ENCODE measurements at places on chromosomes 2 and 18.

DNA sequence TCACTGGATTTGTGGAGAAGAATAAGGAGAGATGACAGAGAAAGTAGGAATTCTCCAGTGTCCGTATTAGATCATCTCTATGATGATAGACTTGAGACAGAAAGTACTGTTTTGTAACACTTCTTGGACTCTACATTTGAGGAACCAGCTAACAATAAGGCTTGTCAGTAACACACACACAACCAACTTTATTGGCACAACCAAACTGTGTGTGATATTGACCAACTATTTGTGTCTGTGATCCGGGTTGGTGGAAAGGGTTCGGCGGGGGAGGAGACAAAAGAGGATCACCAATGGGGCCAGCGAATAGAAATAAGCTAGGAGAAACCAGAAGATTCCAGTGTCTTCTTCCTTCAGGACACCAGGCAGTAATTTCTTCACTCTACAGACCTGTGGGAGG is 79.8 kb downstream of the MARCHF4 start:
- no peak for DNase-seq

DNA sequence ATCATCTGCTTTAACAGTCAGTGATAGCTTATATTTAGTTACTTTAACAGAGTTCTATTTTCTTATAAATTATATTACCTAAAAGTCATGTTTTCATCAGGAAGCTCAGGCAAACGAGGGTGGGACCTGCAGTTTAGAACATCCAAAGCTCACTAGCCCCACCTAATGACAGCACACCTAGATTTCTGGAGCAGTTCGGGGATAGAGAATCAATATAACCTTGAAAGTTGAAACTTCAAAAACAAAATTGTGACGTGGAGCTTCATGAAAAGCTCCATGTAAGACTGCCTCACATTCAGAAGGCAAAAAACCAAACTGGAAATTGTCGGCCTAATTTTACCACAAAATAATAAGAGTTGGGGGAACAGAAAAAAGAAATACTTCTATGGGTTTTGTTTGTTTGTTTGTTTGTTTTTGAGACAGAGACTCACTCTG is 185.9 kb upstream of the CCDC150 start:
- no peak for DNase-seq

DNA sequence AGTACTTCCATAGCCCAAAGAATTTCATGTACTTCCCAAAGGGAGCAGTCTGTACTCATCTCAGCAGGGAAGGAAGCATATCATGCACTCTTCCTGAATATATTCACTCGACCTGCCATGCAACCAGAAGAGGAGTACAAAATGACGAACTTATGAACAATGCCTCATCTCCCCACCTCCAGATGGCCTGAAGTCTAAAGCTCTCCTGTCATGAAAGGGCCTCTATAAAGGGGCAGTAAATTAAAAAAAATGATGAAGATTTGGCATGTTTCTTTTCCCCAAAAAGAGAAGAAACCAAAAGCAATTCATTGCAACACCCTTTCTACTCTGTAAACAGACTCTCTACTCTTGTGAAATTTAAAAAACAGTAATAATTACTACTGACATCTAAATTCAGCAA is 1601.1 kb downstream of the LRP1B start:
- no peak for DNase-seq

- no peak for DNase-seq
Measured at GRCh38 chr2:238446371-238446770, 19.6 kb downstream of the ASB1 start.

- no peak for DNase-seq
Measured at GRCh38 chr18:22057908-22058527, 111.4 kb upstream of the GATA6 start.

GRCh38 chr2:26457695-26458364 is 20.1 kb downstream of the OTOF start:
- DNase-seq: no peak

- DNase-seq: no peak
Measured at GRCh38 chr2:27284996-27285395, 2.8 kb downstream of the TRIM54 start.

DNA sequence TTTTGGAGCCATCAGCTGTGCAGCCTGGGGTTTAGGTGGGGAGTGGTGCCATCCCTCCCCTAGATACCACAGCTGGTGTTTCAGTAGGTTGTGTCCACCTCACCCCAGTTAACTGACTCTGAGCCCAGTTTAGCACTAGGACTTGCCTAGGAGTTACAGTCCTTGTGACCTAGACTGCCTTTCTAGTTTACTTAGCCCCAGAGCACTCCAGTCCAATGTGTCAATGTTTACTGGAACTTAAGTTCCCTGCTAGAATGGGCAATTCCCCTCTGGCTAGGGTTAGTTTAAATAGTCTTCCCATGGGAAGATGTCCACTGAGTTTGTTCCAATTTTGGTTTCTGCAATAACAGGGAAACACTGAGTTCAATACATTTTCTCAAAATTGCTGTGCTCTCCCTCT is 909.2 kb downstream of the CCDC85A start:
- DNase-seq: no peak

DNA sequence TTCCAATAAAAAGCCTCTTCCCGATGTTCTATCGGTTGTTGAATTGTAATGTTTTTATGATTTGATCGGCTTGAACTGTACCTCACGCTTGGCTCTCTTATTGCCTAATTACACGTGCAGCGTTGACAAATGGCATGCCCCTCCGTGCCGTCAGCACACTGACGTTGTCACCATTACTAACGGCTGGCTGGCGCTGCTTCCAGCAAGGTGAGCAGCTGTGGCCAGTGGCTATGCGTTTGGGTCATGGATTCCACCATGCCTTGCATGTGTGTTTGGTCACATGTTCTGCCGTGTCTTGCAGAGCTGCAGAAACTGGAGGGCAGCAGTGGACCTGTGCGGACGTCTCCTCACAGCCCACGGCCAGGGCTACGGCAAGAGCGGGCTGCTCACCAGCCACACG is 42.1 kb downstream of the TRAPPC12 start:
- DNase-seq: no peak

DNA sequence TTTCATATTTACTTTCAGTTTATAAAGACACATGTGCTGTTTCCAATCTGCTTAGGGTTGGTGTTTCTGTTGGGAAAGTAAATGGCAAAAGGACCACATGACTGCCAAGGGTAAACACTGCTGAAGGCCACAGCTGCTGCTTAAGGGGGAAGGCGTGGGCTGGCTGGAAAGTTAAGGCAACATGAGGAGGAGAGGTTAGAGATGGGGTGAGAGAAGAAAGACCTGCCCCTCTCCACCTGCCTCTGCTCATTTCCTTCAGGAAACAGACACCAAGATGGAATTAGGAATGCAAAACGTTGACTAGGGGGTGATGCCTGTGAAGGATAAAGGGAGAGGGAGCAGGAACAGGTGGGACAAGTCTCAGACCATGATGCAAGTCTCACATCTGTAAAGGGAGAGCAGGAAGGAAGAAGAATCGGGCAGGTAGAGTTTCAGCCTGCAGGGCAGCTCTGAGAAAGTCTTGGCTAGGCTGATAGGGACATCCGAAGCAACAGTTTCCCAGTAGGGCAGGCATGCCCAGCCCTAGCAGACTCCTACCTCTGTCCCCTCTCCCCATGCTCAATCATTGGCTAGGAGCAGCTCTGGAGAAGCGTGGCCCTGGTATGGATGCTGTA is 86.0 kb downstream of the CDC42EP3 start:
- DNase-seq: no peak

DNA sequence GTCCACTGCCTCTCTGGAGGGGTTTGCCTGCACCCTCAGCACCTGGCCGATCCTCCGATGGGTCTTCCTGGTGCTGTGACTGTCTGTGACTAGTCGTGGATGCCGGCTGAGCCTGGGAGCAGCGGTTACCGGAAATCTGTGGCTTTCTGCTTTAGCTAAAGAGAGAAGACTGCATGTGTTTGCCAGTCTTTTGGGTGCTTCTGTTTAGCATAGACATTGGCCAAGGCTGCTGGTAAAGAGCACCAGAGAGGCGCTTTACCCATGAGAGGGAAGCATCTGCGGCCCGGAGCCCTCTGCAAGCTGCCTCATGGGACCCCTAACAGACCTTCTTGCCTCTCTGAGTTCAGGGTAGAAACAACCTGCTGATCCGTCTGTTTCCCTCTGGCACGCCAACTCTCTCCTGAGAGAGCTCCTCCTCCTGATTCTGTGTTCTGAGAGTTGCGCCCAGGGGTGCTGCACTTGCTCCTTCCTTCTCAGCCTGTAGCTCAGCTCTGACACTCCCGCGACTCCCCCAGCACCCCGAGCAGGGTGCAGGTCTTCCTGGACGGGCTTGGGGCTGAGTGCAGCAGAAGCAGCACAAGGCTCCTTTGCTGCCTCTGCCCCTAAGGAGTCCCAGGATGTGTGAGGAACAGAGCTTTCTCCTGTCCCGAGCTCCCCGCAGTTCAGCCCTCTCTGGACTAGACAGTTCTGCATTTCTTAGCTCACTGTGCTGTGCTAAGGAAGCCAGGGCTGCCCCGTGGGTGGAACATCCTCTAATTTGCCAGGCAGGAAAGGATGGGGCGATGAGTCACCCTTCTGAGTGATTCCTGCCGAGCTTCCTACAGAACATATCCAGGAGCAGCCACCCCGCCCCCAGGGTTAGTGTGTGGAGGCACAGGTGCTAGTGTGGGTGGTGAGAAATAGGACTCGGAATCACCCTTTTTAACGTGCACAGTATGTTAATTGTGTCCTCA is 203.2 kb downstream of the SH3RF3 start:
- peak; percentile 82 for DNase-seq

DNA sequence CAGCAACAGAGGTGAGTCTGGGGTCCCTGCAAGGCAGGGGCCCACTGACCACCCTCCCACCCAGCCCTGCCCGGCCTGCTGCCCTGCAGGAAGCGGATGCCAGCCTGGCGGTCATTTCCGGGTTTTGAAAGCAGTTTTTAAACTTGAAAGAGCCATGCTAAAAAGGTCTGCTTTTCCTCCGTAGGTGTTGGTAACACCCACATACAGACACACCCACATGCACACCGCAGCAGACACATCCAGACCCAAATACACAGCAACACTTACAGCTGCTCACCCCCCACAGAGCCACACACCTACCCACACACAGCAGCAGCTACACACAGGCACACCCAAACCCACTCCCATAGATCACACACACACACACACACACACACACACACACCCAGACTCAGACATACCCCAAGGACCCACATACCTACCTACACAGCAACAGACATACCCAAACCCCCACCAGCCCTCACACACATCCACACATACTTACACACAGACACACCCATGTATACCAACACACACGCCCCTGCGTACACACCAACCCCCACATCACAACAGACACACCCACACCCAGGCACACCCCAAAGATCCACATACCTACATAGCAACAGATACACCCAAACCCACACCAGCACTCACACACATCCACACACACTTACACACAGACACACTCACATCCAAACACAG is 7.6 kb downstream of the ZFP36L2 start:
- DNase-seq: no peak

DNA sequence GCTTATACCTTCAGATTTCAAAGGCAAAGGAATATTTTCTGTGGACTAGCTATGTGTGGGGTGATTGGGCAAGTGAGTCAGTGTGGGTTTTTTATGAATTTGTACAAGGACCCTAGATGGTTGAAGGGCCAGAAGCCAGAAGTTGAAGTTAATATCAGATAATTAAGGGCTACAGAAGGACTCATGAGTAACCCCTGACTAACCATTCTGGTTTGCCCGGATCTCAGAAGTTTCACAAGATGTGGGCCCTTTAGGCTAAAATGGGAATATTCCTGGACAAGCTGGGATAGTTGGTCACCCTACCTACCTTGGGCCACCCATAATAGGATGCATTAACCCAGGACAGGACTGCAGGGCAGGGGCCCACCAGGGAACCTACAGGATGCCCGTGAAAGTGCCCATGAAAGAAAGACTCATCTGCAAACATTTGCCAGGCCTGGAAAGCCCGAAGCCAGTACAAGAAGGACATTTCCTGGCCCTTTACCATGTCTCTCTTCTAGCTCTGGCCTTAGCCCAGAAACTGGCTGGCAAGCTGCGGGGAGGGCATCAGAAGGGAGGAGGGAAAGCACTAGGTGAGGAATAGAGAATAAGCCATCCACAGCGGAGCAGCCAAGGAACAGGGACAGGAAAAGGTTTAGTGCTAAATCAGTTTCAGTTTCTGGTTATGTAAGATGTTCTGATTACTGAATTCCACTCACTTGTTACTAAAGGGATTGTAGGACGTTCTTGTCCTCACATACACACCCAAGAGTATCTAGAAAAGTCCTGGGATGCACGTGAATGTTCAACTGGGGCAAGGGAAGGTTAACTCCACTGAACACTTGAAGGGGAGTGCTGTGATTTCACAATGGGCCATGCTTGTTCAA is 33.6 kb downstream of the GCG start:
- DNase-seq: peak; percentile 47

GRCh38 chr2:237868631-237869342 is 9.4 kb downstream of the RAMP1 start:
- no peak for DNase-seq

GRCh38 chr2:159084384-159085370 is 116.2 kb downstream of the TANC1 start:
- DNase-seq: no peak

GRCh38 chr2:13986119-13986720 is 646.3 kb upstream of the LRATD1 start:
- no peak for DNase-seq

DNA sequence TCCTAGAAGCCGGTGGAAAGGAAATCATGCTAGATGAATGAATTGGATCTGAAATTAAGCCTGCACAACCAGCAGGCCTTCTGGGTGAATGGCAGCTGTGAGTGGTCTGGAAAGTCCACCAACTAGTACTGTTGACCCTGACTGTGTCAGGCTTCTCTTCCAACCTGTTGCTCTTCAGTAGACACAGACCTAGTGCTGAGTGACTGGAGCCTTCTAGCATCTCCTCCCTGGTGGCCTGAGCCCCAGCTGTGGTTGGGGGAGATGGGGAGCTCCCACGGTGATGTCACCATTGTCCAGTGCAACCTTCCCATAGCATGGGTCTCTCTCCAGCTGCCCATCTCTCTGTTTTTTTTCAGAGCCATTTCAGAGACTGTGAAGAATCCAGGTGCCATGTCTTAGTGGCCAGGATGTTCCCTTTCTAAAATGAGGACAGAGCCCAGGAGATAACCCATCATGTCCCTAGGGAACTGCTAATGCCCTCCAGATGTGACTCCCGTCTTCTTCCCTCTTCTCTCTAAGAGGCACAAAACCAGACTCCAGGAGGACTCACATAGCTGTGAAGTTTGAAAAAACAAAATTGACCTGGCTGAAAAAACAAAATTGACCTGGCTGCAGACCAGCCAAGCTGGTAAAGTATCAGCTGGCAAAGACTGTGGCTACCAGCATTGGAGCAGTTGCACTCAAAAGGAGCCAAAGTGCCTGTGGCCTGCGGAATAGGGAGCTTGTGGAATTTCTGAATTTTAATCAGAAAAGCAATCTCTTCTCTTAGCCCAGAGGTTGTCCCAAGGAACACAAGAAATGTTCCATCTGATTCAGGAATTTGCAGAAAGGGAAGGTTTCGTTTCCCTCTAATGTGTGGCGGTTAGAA is 67.4 kb upstream of the RPL31 start:
- no peak for DNase-seq

Measured in BJ (cell line).